ENCODE measurements at places on chromosomes 4 and X.

DNA sequence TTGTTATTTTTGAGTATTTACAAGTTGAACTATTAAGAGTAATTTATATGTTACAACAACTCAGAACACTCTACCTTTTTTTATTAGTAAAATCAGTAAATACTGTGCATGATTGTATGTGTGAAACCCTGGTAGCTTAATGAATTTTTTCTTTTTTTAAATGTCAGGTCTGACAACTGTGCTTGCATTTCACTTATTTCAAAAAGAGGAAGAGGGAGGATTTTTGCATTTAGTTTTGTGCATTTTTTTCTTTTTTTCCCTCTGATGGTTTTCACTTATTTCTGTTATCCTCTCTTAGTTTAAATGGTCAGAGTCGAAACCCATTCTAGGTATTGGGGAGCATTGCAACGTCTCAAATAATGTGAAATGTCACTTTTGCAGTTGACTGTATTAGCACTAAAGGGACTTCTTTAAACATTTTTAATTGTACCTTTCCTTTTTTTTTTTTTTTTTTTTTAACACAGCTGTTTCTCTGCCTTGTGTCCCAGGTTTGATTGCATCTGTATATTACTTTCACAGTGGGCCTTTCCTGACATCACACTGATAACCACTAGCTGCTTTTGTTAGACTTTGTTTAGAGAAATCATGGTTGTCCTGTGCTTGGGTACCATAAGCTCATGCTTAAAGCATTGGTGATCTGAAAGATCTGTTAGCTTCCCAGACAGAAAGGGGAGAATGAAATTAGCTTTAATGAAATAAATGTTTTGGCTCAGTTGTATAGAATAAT is 28.5 kb downstream of the MOB1B start:
- no peak for DNase-seq

GRCh38 chr4:116590648-116591047 is 494.7 kb downstream of the TRAM1L1 start:
- no peak for DNase-seq

DNA sequence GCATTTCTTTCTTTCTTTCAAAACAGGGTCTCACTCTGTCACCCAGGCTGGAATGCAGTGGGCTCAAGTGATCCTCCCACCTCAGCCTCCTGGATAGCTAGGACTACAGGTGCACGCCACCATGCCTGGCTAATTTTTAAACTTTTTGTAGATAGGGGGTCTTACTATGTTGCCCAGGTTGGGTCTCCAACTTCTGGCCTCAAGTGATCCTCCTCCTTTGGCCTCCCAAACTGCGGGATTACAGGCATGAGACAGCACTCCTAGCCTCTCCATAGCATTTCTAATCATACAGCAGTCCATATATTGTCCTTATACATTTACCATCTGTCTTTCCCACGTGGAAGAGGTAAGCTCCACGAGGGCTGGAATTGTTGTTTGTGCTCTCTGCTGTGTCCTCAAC is 2.0 kb upstream of the FHIP1A start:
- DNase-seq = no peak

DNA sequence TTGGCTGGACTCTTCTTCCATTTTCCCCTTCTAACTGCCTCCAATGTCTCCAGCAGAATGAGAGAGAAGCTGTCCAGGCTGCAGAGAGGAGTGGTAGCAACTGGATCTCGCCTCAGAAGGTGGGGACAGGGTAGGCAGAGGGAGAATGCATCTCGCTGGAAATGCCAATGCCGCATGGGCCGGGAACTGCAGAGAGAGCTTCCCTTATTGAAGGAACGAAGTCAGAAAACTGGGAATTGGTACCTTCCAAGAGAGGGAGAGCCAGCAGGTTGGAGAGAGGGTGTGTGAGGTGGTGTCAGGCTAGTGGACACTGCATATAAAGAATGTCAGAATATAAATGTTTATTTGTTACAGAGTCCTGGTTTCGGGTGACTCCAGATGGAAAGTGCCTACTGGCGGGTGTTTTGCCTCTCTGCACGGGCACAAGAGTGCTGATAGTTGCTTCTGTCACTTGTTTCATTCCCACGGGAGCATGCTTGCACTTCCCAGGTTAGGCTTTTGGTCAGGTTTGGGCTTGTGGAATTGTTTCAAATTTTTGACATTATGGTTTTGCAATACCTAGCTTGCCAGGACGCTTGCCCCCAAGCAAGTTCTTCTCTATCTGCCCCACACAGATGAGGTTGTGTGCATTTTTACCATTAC is 156.8 kb upstream of the STS start:
- no peak for DNase-seq

GRCh38 chrX:129784371-129784770 is 4.6 kb downstream of the SASH3 start:
- DNase-seq = peak; percentile 36
